ENCODE measurements at places on chromosomes 7 and 10.

- no peak for DNase-seq
Measured at GRCh38 chr10:80174641-80175395, 30.5 kb downstream of the ANXA11 start.

GRCh38 chr7:141366091-141366621 is 185.1 kb upstream of the AGK start:
- DNase-seq = no peak

- no peak for DNase-seq
Measured at GRCh38 chr7:44197474-44197873, 3.3 kb upstream of the YKT6 start.

GRCh38 chr10:74898201-74898976 is 72.0 kb downstream of the KAT6B start:
- DNase-seq = no peak

- peak; percentile 55 for DNase-seq
Measured at GRCh38 chr7:129169171-129169671, 19.2 kb upstream of the SMO start.

GRCh38 chr10:44792119-44792775 is 118.9 kb upstream of the TMEM72 start:
- DNase-seq = no peak

DNA sequence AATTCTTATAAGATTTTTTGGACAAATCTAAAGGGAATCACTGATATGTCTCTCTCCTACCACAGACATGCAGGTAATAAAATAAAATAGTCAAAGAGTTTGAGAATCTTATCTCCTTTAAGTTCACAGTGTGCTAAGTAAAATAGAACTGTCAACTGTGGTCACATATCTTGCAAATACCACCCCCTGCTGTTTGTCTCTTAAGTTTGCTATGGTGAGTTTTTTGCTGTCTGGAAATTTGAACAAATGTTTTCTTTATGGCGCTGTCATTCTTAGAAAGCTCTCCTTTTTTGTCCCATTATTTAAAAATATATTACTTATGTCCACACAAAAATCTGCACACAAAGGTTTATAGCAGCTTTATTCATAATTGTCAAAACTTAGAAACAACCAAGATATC is 19.6 kb downstream of the GIMAP5 start:
- no peak for DNase-seq

DNA sequence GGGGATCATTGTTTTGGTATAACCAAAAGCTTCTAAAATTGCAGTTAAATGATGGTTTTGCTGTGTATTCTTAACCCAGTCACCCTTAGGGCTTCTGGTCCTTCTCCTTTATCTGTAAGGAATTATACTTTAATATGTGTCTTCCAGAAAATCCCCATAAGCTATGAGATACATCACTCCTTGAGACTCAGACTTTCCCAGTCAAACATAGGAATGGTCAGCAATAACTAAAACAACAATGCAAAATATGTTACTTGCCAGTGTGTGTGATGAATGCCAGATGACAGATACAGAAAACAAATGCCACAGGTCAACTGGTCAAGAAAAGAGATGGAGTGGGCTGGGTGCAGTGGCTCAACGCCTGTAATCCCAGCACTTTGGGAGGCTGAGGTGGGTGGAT is 10.1 kb downstream of the ADD3 start:
- no peak for DNase-seq

- DNase-seq = no peak
Measured at GRCh38 chr10:105952153-105952552, 1212.4 kb downstream of the SORCS1 start.

DNA sequence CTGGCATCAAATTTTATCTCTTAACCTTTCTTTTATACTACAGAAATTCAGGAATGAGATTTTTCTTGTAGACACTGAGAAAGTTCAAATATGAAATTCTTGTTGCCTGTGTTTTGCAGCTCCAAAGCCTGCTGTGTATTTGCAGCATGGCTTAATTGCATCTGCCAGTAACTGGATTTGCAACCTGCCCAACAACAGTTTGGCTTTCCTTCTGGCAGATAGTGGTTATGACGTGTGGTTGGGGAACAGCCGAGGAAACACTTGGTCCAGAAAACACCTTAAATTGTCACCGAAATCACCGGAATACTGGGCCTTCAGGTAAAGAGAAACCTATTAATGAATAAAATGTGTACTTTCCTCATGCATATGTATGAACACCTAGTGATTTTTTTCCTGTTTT is 24.8 kb downstream of the LIPK start:
- no peak for DNase-seq

DNA sequence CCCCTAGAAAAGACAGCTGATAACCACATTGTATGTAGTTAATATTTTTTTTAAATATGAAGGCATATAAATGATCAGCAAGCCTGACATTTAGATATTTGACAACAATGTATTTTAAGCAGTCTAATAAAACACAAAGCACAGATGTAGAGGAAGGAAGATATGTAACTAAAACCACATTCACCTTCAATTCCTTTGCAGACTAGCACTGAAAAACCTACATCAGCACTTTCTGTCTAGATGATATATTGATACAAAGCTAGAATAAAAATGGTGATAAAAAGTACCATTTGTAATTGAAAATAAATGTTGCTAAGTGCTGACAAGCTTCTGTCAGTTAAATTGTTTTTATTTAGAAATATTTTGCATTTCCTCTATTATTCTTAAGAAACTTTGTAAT is 153.6 kb downstream of the IMMP2L start:
- no peak for DNase-seq

DNA sequence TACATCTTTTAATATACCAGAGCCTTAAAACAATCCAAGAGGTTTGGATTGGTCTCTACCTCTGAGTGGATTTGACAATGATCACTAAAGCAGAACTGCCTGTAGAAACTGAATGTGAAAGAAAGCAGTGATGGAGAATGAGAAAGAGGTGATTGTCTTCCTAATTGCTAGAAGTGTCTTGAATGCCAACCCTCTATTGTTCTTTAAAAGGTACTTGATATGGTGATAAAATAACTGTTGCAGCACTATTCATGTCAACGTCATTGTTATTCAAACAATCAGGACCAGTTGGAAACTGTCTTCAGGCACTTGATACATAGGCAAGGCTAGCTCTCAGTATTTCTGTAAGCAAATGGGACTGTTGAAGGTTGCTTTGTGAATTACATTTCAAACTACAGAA is 47.9 kb upstream of the ITPRID1 start:
- no peak for DNase-seq

DNA sequence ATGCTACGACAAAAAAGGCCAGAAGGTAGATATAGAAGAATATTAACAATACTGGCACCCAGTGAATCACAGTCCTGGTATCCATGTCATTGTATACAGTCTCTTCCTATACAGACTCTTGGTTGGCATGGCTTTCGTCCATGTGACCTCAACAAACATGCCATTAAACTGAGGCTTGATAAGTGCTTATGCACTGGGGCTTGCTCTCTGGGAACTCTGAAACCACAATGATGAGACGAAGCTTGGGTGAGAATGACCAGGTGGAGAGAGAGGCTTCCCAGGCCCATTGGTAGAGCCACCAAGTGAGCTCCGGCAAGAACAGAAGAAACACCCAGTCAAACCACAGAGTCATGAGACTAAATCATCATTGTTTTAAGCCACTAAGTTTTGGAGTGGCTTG is 33.2 kb downstream of the PNPLA8 start:
- DNase-seq = no peak

- no peak for DNase-seq
Measured at GRCh38 chr7:67346126-67346525, 349.5 kb downstream of the TYW1 start.

GRCh38 chr10:86707505-86707904 is 39.2 kb downstream of the LDB3 start:
- no peak for DNase-seq

- no peak for DNase-seq
Measured at GRCh38 chr7:45606931-45607330, 32.8 kb downstream of the ADCY1 start.

DNA sequence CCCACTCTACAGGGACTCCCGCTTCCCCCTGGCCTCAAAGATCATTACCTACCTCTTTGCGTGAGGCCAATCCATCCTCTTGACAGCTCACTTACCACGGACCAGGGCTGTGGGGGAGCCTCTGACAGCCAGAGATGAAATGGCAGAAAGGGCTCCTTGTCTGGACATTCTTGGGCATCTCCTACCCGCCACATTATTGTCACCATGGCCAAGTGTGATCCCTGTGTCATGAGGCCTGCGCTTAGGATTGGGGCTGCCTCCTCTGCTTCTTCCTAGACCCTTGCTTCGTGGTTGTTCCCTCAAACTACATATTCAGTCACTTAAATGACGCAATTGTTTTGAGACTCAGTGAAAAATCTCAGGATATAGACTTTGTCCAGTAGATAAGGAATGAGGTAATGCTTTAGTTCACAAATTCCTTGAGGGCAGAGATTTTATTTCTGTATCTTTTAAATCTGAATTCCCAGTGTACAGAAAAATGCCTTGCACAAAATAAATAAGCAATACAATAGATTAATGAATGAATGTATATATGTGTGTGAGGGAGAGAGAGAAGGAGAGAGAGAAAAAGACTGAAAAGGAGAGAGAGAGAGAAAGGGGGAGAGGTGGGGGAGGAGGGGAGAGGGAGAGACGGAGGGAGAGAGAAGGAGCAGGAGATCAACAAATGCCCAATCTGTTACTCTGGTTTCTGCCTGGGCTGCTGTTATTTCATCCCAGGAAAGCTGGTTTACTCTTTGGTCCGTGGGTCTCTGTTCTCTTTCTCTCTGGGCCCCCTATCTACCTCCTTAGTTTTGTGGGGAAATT is 159.0 kb downstream of the PLXNA4 start:
- DNase-seq = no peak

- DNase-seq = no peak
Measured at GRCh38 chr10:11165591-11166543, 148.2 kb downstream of the CELF2 start.

DNA sequence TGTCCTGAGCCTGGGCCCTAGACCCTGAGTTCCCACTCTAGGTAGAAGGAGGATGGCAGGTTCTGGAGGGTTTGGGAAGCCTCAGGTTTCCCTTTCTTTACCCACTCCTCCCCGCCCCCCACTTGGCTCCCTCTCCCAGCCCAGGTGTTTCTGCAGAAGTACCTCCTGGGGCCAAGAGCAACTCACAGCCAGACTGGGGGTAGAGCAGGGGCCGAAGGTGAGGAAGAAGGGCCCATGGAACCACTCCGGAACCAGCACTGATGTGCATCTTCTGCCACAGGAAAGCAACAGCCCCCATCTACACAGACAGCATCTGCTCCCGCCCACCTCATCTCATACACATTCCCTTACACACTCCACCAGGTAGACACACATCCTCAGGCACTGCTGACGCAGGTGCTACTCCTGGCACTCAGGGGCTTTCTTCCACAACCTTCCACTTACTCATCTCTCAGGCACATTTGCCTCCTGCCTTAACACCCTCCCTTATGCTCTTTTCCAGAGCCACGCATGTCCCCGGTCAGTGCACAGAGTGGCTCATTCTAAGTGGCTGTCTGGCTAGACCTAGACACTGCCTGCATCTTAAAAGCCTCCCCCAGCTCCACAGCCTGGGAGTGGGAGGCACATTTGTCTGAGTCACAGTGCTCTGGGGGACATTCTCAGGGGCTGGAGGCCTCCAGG is 1.8 kb downstream of the EPHB6 start:
- DNase-seq = no peak

DNA sequence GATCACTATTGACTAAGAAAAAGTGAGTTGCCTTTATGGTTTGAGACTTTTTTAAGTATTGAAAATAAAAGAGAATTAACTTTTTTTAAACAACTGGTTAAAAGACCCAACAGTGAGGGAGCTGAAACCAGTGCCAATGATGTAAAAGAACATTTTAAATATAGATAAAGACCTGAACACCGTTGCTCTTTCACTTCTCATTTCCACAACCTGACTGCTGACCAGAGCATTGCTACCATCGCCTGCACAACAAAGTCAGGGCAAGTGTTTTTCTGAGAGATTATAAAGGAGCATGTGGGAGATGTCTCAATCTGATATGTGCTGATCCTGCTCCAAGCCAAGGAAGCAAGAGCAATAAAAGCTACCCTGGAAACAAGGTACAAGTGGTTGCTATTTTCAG is 34.7 kb downstream of the IMMP2L start:
- DNase-seq = no peak

DNA sequence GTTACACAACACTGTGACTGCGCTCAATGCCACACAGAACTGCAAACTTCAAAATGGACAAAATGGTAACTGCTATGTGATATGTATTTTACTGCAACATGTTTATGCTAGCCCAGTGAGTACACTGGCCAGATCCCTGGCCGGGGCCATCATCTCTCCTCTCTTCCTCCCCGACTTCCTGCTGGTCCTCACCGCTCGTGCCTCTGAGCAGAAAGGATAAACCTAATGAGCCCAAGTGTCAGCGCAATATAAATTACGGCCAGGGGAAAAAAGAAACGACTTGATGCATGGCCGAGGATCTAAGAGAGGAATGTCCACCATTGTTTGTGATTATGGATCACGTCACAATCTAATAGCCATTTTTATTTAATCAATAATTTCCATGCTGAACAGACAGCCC is 225.2 kb downstream of the GLI3 start:
- DNase-seq = no peak

GRCh38 chr10:106900016-106900652 is 264.4 kb downstream of the SORCS1 start:
- DNase-seq = no peak

DNA sequence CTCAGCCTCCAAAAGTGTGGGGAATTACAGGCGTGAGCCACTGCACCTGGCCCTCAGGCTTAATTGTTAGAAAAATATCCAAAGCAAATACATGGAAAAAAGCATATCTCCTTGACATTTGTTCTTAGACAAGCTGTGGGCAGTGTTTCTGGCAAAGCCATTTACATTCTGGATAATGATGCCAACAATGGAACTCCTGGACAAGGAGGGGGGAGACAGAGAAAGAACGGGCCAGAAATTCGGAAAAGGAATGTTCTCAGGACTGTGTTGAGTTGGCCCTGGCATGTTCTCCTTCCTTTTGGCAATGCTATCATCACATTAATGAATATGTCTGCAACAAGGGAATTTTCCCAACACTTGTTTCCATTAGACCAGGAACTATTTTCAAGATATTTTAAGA is 88.7 kb downstream of the UBE2H start:
- no peak for DNase-seq

- no peak for DNase-seq
Measured at GRCh38 chr10:68402276-68402675, 4.8 kb downstream of the RUFY2 start.

DNA sequence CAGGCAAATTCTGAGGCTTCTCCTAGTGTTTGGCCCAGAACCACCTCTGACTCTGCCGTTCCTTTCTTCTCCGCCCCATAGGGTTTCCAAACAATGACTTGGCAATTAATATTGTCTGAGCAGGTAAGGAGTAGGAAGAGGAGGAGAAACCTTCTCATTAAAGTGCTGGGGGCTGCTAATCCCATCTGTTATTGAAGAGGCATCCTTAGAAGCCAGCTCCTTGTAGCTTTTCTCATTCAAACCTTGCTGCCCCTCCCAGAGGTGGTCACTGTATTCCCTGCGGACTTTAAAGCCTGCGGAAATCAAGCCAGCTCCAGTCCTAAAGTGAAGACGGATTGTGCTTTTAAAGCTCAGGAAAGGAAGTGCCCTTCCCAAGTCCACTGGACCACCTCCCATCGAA is 1.4 kb upstream of the NKX1-2 start:
- DNase-seq = no peak

Data from left lobe of liver (tissue), 2 donors.